Erythroblast (primary cell): ENCODE measurements at places on chromosomes 1 and 21.

GRCh38 chr1:164683235-164683634 is 124.3 kb downstream of the PBX1 start:
- DNase-seq, result no peak

GRCh38 chr1:4055294-4055967 is 155.4 kb upstream of the C1orf174 start:
- no peak for DNase-seq

DNA sequence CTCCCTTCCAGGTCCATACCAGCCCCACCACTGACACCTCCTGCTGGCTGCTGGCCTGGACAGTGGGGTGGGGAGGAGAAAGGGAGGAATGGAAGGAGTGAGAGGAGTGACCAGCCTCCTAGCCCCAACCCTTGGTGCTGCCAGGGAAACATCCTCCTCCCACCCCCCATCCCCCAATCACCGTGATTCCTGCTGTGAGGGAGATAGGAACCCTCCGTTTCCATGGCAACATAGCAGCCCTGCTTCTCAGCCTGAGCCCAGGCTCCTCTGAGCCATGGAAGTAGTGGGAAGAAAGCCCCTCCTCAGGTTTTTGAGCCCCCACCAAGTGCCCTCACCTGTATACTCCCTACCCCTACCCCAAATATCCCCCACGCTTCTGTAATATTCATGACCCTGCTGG is 44.4 kb upstream of the SCMH1 start:
- no peak for DNase-seq

DNA sequence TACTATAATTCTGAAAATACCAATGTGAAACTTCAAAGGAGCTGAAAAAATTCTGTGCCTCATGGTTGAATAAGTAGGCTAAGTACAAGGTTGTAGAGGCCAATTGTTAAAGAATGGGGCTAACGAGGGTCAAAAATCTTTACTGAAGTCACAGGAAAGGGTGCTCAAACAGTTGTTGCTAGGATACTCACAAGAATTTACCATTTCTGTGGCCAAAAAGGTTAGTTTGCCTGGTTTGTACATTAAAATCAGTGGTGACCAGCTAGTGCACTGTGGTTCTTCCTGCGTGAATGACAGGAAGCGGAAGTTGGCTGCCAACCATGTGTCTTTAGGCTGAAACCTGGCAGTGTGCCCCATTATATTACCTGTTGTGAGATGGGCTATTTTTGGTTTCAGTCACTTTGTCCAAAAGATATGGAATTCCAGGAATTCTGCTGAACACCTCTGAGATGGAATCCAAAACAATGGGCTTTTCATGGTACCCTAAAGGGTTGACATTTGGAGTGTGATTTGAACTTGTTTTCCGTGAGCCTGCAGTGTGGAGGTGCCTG is 13.5 kb downstream of the MAP3K21 start:
- no peak for DNase-seq

- no peak for DNase-seq
Measured at GRCh38 chr1:109468903-109469302, 2.6 kb downstream of the SYPL2 start.

- DNase-seq, result no peak
Measured at GRCh38 chr21:38349111-38349746, 92.4 kb downstream of the KCNJ15 start.

- no peak for DNase-seq
Measured at GRCh38 chr1:63779338-63780211, 5.8 kb downstream of the ROR1 start.

DNA sequence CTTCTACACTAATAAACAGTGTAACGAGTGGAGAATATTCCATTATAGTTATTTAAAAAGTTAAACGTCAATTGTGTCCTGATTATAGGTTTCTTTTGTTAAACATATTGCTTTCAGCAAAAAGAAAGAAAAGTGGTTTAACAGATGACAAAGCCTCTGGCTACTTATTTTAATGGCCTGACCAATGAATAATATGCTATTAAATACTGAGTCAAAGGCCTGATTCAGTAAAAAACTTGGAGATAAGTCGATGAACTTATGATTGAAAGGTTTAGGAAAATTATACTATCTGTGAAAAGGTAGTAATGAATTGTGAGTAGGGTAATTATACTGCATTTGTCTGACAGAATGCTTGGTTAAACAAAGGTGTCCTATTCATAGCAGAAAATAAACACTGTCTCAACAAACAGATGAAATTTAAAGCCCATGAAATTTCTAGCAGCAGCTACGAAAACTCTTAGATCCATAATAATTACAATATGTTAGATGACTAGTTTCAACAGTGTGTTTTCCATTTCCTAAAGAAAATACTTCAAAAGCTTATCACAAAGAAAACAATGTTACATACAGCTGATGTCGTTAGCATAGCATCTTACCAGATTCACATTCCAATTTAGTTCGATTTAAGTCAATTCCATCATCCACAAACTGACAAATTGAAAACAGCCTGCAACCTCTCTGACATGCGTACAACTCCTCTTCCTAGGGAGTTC is 6.2 kb downstream of the TMEM59 start:
- DNase-seq, result no peak

DNA sequence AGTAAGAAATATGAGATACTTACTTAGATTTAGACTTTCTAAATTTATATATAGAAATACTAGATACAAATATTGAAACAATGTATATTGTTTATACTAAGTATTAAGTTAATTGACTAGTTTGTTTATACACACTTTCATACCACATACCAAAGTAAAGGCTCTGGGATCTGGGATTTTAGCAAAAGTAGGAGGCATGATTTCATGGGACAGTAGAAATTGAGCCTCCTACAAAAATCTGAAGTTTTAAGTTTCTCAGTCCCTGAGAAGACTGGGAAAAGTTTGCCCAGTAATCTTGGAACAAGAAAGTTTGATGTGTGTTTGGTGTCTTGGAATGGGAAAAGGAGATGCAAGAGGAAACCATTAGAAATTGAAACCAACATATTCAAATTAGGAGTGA is 30.9 kb downstream of the KCTD3 start:
- no peak for DNase-seq

- no peak for DNase-seq
Measured at GRCh38 chr1:76106719-76107235, 32.2 kb downstream of the ST6GALNAC3 start.

DNA sequence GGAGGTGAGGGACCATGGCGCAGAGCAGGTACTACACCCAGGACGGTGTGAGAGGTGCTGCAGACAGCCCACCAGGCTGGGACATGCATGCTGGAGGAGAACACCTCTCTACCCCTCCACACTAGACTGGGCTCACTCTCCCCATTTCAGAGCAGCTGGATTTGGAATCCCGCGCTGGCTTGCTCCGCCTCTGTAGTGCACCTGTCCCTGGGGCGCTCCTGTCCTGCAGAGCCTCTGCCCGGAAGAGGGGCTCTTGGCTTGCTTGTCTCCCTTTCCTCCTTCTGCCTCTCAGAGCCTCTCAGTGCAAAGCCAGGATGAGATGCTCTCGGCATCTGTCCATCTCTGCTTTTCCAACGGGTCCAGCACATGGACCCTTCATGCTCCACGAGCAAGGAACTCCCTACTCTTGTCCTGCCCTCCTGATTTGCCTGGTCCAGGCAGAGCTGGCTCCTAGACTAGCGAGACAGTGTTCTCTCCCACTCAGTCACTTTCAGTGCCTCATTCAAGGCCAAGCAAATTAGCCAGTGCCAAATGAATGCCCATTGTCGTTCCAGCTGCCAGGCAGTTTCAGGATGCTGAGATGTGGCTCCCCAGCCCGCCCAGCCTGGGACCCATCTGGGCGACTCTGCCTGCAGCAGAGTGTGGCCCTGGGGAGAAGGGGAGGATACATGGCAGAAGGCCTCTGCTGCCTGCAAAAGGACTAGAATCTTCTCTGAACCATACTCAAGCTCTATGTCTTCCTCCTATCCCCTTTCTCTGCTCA is 33.7 kb downstream of the CDCA8 start:
- DNase-seq, result no peak

GRCh38 chr1:244395965-244396364 is 55.7 kb downstream of the ADSS2 start:
- no peak for DNase-seq

DNA sequence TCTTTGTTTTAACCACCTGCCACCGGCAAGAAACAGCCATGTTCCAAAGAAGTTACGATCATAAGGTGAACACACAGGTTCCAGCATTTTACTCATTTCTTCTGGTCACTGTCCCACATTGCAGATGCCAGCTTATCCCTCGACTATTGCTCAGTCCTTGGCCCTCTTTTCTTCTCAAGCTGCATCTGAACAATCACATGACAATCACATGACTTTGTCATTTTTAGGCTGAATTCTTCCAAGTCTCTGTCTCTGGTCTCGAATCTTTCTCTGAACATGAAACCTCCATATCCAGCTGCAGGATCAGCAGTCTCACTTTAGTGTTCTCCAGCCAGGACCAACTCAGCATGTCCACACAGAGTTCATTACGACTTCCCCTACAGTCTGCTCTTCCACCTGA is 53.8 kb downstream of the UTP25 start:
- no peak for DNase-seq

- no peak for DNase-seq
Measured at GRCh38 chr1:25068829-25069228, 138.8 kb upstream of the RUNX3 start.

DNA sequence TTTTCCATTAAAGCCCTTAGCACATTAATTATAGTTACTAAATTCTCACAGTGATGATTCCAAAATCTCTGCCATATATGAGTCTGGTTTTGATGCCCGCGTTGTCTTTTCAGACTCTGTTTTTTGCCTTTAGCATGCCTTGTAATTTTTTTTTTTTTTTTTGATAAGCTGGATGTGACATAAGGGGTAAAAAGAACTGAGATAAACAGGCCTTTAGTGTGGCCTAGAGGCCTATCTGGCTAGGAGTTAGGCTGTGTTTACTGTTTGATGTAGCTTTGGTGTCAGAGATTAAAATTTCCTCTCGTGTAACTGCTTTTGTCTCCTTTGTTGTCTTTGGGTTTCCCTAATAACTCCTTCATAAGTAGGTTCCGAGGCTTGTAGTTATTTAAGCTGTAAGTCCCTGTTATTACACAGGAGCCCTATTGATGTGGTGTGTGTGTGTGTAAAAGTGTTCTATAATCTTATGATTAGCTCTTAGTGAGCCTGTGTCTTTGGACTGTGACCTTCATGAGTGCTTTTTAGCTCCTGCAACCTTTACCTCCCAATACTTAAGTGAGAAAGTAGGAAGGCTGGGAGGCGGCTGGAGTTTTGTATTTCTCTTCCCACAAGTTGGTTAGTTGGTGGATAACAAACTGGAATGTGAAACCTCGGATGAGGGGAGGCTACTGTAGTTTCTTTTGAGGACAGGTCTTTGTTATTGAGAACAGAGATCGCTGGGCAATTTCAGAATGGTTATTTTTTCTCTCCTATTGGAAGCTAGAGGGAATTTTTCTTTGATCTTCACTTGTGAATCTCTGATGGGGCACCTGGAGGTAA is 19.3 kb downstream of the HS2ST1 start:
- DNase-seq, result peak; percentile 77

DNA sequence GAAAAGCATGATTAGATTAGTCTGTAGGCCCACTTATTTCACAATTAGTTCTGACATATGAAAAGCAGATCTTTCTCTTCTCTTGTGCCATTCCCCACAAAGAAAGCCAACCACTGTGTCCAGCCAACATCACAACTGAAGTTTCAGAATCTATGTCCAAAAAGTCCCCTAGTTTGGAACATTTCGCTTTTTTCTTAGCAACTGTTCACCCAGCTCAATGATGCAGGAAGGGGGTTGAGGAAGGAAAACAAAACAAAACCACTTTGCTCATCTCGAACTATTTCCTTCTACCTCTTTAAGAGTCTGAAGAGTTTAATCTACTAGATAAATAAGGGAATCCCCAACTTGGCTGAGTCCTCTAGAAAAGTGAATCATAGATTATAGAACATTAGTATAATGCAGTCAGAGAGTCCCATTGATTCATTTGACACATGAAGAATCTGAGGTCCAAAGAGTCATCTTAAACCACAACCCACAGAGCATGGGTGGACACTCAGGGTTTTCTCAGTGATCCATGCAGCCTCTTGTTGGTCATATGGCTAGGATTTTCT is 159.3 kb upstream of the SGIP1 start:
- DNase-seq, result no peak

- no peak for DNase-seq
Measured at GRCh38 chr1:160911925-160912324, 26.9 kb upstream of the ITLN1 start.
